Activated CD8-positive, alpha-beta memory T cell treated with anti-CD3 and anti-CD28 coated beads for 1 hour (primary cell): ENCODE measurements at places on chromosomes 1 and 21.
A peak's percentile ranks its signal among the peaks of the same experiment; 100 is the strongest.

GRCh38 chr21:46550116-46550941, 54.6 kb downstream of the S100B start:
- DNase-seq, result peak; percentile 69

GRCh38 chr1:58874757-58875755, 91.2 kb upstream of the JUN start:
- DNase-seq, result no peak

GRCh38 chr1:17646444-17647280, 107.2 kb downstream of the ARHGEF10L start:
- no peak for DNase-seq

DNA sequence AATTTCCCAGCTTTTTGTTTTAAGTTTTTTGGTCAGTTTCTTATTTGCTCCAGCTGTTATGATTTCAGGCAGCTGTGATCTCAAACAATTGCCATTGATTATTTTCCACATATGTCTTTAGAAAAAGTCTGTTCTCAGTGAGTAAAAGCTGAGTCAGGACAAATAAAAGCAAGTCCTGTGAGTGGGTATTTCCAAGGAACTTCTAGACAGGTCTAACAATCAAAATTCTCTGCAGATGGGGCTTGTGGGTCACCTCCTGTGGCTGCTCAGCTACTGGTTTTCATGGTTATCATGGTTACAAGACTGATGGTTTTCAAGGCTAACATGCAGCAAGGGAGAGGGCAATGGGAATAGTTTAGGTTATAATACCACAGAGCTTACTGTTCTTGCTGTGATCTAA, 585.7 kb downstream of the LMO4 start:
- no peak for DNase-seq

GRCh38 chr1:25537153-25537831, 6.1 kb upstream of the LDLRAP1 start:
- no peak for DNase-seq
